ENCODE measurements at places on chromosomes 16 and 17.

DNA sequence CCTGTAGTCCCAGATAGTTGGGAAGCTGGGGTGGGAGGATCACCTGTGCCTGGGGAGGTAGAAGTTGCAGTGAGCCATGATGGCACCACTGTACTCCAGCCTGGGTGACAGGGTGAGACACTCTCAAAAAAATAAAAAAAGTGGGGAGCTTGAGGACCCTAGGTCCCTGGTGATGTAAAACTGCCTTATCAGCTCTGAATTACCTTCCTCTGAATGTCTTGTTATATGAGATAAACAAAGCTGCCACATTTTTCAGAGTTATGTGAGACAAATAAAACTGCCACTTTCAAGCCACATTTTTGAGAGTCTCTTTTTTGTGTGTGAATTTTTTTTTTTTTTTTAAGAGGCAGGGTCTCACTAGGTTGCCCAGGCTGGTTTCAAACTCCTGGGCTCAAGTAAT, 32.0 kb upstream of the B4GALNT2 start:
- DNase-seq = no peak

GRCh38 chr17:61731330-61731729, 132.0 kb downstream of the BRIP1 start:
- DNase-seq = no peak

DNA sequence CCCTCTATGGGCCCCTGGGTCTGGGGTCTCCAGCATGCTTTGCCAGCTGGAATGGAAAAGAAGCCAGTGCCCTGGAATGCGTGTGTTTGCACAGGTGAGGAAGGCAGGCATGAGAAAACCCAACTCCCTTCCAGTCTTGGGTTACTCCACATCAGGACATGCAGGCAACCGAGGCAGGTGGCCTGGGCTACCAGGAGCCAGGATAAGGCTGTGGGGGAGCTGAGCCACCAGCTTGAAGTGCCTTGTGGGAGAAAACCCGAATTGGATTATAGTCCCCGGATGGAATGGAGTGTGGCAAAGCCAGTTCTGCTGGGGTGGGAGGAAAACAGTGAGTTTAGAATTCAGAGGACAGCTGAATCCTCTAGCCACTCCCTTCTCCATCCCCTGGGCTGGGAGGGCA, 7.2 kb downstream of the SRCIN1 start:
- DNase-seq = no peak

- DNase-seq = no peak
These were observed 9.2 kb downstream of the SP2 start for GRCh38 chr17:47905221-47905733.

- DNase-seq = no peak
These were observed 28.3 kb upstream of the CRISPLD2 start for GRCh38 chr16:84791501-84791900.

DNA sequence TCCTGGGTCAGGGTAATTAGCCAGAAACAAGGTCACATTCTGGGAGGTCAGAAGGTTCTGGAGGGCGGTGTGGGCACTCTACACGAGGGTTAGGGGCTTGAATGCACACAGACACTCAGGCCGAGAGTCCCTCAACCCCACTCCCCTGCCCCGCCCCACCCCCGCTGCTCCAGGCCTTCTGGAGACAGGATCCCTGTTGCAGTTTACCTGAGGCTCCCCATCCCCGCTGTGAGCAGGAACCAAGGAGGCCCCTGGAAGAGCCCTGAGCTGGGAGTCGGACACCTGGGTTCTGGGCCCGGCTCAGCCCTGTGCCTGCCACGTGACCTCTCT, 4.4 kb upstream of the ACTG1 start:
- no peak for DNase-seq

DNA sequence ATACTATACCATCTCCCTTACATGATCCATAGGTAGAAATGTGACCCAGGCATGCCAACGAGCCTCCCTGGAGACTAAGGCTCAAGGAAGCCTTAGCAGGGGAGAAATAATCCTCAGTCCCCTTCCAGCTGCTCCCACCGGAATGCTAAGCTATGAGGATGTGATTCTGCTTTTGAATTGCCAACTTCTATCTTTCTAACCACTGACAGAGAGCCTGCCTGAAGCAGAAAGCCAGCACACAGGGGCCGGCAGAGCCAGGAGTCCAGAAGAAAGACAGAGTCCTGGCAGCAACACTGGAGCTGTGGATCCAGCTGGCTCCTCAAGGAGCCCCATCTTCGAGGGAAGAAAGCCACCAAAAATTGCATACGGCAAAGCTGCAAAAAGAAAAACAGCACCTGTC, 579.6 kb upstream of the CDH5 start:
- no peak for DNase-seq

- DNase-seq = no peak
These were observed 288.3 kb upstream of the TNRC6C start for GRCh38 chr17:77670173-77670572.

DNA sequence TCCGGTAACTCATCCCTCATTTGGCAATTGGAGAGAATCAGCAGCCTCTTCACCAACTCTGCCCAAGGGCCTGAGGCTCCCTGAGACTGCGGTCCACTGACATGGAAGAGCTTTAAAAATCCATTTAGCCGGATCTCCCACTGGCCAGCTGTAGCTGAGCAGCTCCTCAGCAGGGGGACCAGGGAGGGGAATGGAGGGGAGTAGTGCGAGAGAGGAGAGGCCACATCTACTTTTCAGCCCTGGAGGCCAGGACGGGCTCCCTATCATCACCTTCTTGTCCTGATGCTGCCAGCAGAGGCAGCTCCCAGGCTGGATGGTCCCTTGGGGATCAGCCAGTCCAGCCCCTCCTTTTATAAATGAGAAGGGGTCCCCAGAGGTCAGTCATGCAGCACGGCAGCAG, 25.0 kb upstream of the SPPL2C start:
- DNase-seq = no peak

- DNase-seq = no peak
These were observed 33.0 kb downstream of the TMEM100 start for GRCh38 chr17:55689672-55690071.

DNA sequence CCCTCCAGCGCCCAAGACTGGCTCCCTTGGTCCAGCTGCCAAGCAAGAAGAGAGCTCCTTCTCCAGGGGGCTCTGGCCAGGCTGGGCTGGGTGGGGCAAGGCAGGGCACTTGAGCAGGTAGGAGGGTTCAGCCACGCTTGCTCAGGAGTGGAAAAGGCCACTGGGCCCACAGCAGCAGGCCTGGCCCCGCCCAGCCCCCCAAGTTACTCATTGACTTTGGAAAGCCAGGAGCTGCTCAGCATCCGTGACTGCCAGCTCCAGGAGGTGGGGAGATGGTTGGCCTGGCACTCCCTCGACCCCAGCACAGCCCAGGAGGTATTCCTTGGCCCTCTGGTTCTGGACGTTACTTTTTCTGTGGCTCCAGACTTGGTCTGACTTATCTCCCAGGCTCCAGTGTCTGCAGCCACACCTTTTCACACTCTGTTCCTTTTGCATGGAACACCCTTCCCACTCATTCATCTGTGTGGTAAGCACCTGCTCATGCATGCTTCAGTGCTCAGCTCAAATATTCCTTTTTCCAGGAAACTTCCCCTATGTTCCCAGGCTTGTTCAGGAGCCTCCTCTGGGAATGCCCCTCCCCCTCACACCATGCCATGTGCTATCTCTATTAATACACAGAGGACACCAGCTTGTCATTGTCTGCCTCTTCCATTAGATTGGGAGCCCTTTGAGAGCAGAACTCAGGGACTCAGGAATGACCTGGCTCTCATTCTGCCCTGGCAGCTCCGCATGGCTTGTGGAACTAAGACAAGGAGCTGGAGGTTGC, at the start of gene CDH16:
TSS of gene CDH16 (minus strand) at position 83 of the 766 bp plus-strand sequence. CDS start 820 bp downstream, outside the sequence.
- DNase-seq = no peak

DNA sequence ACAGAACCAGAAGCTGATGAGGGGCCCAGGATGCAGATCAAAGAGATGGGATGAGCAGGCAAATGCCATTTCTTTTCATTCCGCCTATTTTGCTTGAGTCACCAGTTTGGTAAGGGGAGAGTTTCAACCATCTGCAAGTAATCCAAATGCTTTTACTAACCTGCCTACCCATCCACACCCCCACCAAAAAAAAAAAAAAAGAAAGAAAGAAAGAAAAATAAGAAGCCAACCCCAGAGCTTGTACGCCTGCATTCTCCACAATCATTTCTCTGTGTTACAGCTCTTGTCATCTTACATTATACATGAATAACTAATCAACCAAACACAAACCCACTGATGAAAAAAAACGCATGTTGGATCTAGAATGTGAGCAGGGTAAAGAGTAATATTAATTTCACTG, 15.7 kb upstream of the MSI2 start:
- no peak for DNase-seq

- no peak for DNase-seq
These were observed 47.1 kb downstream of the WSB1 start for GRCh38 chr17:27341041-27341471.

DNA sequence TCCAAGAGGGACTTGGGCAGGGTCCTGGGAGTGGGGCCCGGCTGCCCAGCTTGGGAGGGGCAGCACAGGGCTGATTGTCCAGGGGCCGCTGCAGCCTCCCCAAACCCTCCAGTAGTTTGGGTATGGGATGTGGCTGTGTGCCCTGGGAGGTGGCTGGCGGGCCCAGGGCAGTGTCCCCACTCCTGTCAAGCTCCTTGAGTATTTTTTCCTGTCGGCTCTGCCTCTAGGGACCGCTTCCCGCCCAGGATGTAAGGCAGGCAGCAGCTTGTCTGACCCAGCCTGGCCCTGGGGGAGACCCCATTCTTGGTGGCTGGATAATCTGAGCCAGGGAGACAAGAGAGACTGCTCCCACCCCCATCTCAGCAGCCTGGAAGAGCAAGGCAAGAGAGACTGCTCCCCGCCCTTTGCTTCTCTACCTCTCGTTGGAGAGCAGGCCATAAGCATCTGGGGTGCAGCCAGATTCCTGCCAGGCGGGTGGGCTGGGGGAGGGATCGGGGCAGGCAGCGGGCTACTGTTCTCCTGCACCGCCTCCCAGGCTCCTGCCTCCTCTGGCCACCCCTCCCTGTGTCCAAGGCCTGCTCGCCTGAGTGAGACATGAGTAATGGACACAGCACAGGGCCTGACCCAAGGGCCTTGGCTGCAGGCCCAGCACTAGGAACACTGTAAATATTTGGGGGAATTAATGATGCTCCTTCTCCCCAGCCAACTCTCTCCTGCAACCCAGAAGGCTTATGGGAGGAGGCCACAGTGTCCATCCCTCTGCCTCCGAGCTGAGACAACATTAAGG, 18.4 kb upstream of the ITGA3 start:
- DNase-seq = no peak

GRCh38 chr17:51373489-51374152, 113.3 kb downstream of the UTP18 start:
- no peak for DNase-seq

GRCh38 chr16:81170824-81171223, 67.7 kb upstream of the BCO1 start:
- no peak for DNase-seq

DNA sequence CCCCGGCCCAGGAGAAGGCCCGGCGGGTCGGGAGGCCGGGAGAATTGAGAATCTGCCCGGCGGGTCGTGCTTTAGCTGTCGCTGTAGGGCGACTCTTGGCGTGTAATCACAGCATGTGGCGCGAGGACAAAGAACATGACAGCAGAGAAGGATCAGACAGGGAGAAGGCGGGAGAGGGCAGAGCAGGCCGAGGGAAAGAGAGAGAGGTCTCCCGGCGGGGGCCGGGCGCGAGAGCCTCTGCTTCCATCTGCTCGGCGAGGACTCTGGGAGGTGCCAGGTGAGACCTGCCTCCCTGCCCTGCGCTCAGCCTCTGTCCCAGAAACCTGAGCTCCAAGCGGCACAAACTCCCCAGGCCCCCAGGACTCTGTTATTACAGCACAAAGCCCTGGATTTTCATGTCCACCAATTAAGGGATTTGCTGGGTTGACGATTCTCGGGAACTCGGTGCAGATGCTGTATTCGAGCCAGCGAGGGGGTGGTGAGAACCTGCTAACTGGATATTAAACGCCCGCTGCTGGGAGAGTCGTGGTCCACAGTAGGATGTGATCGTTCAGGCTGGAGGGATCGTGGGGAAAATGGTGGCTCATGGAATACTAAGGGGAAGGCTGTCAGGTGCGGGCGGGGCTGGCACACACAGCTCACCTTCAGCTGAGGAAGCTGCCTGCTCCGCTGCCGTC, 172.0 kb upstream of the CIBAR2 start:
- no peak for DNase-seq

DNA sequence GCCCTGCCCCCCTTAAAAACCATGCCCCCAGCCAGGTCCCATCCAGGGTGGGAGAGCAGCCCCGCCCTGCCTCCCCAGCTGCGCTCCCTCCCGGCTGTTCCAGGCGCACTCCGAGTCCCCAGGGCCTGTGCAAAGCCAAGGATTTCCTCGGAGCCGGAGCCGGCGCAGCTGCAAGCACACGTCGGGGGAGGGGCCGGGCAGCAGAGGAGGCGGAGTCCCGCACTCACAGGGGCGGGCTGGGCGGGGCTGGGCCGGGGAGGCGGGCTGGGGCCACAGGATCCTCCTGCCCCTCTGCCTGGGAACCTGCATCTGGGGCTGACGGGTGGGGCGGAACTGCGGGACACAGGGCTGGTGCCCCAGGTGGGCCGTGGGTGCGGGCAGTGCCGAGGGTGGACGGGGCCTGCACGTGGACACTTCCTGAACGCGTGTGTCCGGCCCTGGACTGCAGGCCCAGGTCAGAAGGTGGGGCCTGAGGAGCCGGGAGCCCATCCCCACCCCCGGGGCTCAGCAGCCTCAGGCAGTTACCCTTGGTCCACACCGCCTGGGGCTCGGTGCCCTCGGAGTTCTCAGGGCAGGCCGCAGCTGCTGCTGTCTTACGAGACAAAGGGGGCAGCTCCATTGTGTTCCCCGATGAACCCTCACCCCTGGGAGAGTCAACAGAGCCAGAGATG, 24.0 kb upstream of the SSTR5 start:
- no peak for DNase-seq

DNA sequence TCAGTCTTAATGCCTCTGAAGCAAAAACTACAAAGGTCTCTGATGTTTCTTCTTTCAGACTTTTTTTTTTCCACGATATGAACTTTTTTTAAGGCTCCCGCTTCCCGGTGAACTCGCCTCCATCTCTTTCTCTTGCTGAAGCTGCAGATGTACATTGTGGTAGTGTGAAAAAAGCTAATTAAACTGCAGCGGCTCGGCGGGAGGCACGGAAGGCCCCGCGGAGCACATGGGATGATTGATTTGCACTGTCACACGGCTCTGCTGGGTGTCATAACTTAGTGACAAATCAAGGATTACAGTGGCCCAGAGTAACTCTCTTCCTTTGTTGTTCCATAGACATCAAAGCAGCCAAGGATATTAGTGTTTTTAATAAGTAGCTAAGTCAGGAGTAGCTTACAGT, 196.3 kb downstream of the AXIN2 start:
- no peak for DNase-seq

GRCh38 chr16:426115-426905, 861 bp downstream of the RAB11FIP3 start:
- no peak for DNase-seq

DNA sequence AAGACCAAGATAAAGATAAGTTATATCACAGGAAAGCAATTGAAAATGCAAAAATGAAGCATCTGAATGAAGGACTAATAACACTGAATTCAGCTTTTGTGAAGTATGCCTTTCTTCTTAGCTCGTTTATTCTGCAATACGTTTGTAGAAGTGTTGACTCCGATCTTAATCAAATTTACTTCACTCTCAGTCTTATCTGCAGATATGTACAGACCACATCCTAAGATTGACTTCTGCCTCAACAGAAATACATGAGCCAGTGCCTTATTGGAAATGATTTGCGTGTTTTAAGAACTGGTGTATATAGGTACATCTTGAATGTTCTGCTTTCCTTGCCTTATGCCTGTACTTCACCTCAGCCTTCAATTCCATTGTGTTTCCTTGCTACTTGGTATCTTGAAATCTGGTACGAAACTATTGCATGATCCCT, 1.3 kb downstream of the ATF7IP2 start:
- no peak for DNase-seq
